ENCODE measurements at places on chromosomes 11 and 22. TPM values are rescaled to one million over a fixed set of nuclear protein-coding genes. Genes with fewer than 3 reads are reported as not detected.

DNA sequence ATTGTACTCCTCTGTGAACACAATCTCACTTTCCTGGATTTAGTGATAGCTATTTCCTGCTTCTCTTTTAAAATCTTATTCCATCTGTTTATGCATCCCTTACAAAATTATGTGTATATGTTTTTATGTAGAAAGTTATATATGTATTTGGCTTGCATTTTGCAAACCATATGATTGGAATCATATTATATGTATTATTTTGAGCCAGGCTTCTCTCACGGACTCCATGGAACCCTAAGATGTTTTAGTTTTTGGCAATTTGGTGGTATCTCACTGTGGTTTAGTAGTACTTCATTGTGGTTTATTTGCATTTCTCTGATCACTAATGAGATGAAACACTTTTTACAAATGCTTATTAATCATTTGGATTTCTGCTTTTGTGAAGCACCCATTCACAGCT lies 507.3 kb upstream of the KIRREL3 start:
- no peaks in the 10 kb centered on the region for H3K4me1 ChIP-seq
- no peak overlapping the region for H3K27ac ChIP-seq
- no peak for DNase-seq
- peaks cover 3% of the 10 kb centered on the region for H3K27me3 ChIP-seq
- H3K4me3 ChIP-seq, result no peak overlapping the region

- H3K4me3 ChIP-seq, result no peak overlapping the region
- H3K27me3 ChIP-seq, result peaks cover 8% of the 10 kb centered on the region
- DNase-seq, result no peak
- no peaks in the 10 kb centered on the region for H3K4me1 ChIP-seq
These were observed 9.7 kb downstream of the TMEM45B start for GRCh38 chr11:129825380-129825779.

GRCh38 chr11:2709429-2709828 lies 9.6 kb upstream of the KCNQ1OT1 start:
- peaks cover 36% of the 10 kb centered on the region for H3K27me3 ChIP-seq
- no peak overlapping the region for H3K4me3 ChIP-seq
- H3K27ac ChIP-seq, result no peak overlapping the region
- DNase-seq, result no peak
- H3K36me3 ChIP-seq, result no peaks in the 10 kb centered on the region

The MFNG gene
- total RNA-seq, result 1.5 TPM

The C1QTNF5 gene
- 9.3 TPM for total RNA-seq
